H1 (cell line): ENCODE measurements at places on chromosomes 7 and 10. TPM values are rescaled to one million over a fixed set of nuclear protein-coding genes. Genes with fewer than 3 reads are reported as not detected.

DNA sequence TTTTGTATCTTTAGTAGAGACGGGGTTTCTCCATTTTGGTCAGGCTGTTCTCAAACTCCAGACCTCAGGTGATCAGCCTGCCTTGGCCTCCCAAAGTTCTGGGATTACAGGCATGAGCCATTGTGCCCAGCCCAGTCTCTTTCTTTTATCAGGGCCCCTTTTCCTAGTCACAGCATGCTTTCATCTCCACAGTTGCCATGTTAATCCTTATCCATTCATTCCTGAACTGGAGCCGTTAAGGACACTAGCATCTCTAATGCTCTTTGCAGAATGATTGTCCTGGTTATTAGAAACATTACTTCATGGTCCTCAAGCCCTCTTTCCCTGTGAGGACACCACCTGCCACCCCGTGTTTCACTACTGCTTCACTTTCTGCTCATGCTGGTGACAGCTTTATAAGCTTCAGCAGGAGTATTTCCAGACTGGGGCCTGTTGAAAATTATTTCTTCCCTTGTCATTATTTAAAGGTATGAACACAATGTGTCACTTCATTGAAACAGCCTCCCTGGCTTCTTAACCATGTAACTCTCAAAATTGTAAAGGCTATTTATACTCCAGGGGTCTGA is 313.9 kb downstream of the BMPER start:
- H3K27me3 ChIP-seq, result no peaks in the 10 kb centered on the region
- no peak overlapping the region for H3K27ac ChIP-seq
- no peaks in the 10 kb centered on the region for H3K36me3 ChIP-seq
- no peak for DNase-seq
- H3K4me1 ChIP-seq, result peaks cover 12% of the 10 kb centered on the region

DNA sequence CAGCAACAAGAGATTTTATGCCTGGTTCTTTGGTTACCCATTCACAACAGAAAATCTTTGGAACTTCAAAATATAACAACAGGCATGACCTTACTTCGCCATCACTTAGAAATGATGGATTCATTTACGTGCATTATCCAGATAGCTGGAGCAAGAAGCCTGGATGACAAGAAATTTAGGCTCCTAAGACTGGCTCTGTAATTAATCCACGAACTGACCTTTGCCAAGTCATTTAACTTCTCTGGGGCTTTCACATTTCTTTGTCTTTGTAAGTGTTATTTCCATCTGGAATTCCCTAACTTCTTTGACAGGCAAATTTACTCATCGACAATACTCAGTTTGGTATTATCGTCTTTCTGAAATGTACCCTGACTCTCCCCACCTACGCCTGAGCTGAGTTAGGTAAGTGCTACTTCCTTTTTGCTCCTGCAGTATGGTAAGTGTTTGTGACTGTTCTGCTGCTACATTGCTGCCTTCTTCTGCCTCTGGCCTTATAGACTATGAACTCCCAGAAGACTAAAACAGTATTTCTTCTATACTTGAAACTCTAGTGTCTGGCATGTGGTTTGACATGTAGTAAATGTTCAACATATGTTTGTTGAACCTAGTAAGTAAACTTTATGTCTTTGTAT is 5.5 kb upstream of the MDFIC start:
- no peaks in the 10 kb centered on the region for H3K36me3 ChIP-seq
- no peak overlapping the region for H3K27ac ChIP-seq
- no peaks in the 10 kb centered on the region for H3K4me1 ChIP-seq
- no peaks in the 10 kb centered on the region for H3K27me3 ChIP-seq
- no peak overlapping the region for H3K4me3 ChIP-seq
- DNase-seq, result no peak

The AOAH gene
- 0.08 and 0.30 TPM in 2 replicates for polyA plus RNA-seq

DNA sequence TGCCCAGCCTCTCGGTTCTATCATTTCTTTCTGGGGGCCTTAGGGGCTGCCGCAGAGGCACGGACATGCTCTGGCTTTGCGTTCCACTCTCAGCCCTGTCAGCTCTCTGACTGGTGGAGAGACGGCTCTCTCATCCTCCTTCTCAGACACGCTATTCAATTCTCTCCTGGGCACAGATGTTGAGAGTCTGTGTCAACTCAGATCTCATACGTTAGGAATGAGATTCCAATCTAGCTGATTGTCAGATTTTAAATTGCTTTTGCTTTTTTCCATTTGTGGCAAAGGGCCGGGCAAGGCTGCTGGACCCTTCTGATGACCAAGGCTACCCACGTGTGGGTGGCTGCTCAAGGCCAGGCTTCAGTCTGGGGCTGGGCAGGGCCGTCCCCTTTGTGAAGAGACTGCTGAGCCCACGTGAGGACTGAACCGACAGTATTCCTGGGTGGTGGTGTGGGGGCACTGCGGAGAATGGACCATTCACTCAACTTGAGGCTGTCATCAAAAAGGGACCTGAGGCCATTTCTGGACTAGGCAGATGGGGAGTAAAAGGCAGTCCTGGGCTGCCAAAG is 71.5 kb downstream of the CLEC2L start:
- DNase-seq, result no peak
- H3K4me3 ChIP-seq, result no peak overlapping the region
- H3K27ac ChIP-seq, result no peak overlapping the region
- no peaks in the 10 kb centered on the region for H3K27me3 ChIP-seq
- no peaks in the 10 kb centered on the region; the same call in 1 of the 2 replicates for H3K36me3 ChIP-seq

The SLC26A5 gene
- 0.09 and 0.24 TPM in 2 replicates for polyA plus RNA-seq

DNA sequence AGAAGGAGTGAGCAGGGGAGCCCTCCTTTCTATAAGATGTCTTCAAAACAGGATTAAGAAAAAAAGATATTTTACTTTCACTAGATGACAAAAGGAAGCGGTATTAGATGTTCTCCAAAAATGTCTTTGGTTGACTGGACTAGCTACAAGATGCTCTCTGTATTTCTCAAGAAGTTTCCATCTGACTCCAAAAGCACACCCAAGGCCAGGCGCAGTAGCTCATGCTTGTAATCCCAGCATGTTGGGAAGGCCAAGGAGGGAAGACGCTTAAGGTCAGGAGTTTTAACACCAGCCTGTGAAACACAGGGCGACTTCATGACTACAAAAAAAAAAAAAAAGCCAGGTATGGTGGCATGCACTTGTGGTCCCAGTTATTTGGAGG is 84.5 kb downstream of the PIP4K2A start:
- peaks cover 14% of the 10 kb centered on the region for H3K4me1 ChIP-seq
- no peaks in the 10 kb centered on the region for H3K36me3 ChIP-seq
- no peak for DNase-seq
- H3K4me3 ChIP-seq, result no peak overlapping the region
- no peaks in the 10 kb centered on the region for H3K27me3 ChIP-seq
- no peak overlapping the region for H3K27ac ChIP-seq
